Activated naive CD8-positive, alpha-beta T cell treated with anti-CD3 and anti-CD28 coated beads, Interleukin-2, amount 50 U/mL, for 16 hours (primary cell): ENCODE measurements at places on chromosomes 2 and 18.

DNA sequence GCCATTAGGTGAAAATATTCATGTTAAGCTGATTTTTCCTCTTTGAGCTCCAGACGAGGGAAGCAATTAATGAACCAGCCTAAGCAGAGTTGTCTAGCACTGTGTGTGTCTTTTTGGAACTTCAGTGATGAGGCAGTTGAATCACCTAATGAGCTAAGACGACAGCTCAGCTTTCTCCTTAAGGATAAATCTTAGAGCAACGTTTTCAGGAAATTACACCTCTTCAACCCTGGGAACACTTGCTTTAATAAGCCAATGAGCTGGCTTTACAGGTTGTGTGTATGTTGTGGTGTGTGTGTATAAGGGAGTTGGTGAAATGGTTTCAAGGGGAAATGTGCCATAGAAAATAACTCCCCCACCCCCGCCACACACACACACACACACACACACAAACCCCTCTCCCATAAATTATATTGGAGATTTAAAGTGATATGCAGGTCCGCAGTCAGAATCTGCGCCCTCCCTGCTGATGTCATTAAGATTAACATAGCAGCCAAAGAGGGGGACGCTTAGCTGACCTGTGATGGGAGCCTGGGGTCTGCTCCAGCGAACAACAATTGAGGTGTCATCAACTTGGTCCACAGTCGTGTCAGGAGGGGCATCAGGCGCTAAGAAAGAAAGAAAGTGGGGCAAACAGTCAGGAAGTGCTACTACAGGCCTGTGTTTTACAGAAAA is 28.1 kb downstream of the FN1 start:
- no peak for DNase-seq

GRCh38 chr18:3906116-3906750 is 456.3 kb downstream of the TGIF1 start:
- DNase-seq, result no peak

DNA sequence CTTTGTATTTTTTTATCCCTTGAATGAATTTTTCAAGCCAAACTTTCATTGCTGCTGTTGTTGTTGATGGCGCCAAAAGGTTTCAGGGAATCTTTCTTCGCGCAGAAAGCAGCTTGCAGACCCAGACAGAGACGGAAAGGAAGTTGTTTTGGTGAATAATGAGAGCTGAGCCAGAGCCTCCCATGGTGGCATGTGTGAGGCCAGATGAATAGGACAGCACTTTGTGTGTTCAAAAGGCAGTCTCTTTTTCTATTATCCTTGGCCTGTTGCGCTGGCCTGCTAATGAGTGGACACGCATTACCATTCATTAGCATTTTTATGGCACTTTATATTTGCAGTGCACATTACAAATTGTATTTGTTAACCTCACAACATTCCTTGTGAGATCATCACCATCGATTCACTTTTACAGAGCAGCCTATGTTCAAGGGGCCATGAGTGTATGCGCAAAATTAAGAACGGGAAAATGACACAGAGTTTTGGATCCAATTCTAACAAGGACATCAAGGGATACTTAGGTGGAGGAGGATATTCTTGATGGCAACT is 754.7 kb downstream of the BCL11A start:
- no peak for DNase-seq

DNA sequence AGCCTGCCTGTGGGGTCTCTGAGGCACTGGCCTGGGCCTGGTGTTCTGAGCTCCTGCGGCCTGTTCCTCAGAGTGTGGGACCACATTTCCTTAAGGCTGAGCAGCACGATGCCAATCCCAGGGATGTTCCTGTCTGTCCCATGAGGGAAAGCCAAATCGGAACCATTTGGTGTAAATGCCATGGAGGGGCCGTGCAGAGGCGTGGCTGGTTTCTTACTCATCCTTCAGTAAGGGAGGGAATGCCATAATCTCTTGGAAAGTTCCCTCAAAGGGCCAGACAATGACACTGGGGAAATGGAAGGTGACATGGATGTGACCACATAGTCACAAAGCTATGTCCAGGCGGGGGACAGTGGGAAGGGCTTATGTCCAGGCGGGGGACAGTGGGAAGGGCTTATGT is 14.4 kb upstream of the PTMA start:
- DNase-seq, result no peak

- DNase-seq, result no peak
Measured at GRCh38 chr2:38886063-38886462, 3.6 kb upstream of the ARHGEF33 start.

- DNase-seq, result no peak
Measured at GRCh38 chr2:105144941-105145300, 96.6 kb upstream of the GPR45 start.

- DNase-seq, result no peak
Measured at GRCh38 chr18:64994370-64994769, 756.4 kb upstream of the CDH7 start.

- DNase-seq, result no peak
Measured at GRCh38 chr18:72867746-72868584, at the start of gene NETO1. NETO1 (minus strand) TSS chr18:72867987; CDS start chr18:72867291, 696 bp downstream.

- DNase-seq, result no peak
Measured at GRCh38 chr2:241038374-241039180, 40.2 kb downstream of the SNED1 start.

DNA sequence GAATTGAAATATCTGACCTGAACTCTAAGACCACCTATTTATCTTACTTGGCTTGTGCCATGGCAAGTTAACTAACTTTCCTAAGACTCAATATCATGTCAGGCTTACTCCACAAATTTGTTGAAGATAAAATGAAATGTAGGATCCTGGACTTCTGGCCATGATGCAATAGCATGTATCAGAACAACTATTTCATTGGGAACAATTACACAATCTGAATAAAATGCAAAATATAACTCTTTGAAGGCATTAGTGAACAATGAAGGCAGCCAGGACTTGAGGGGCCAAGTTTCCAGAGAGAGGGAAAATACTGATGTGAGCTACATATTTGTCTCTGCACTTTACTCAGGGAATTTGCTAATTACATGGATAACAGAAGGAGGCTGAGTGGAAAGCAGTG is 476.5 kb upstream of the ACVR2A start:
- DNase-seq, result no peak

DNA sequence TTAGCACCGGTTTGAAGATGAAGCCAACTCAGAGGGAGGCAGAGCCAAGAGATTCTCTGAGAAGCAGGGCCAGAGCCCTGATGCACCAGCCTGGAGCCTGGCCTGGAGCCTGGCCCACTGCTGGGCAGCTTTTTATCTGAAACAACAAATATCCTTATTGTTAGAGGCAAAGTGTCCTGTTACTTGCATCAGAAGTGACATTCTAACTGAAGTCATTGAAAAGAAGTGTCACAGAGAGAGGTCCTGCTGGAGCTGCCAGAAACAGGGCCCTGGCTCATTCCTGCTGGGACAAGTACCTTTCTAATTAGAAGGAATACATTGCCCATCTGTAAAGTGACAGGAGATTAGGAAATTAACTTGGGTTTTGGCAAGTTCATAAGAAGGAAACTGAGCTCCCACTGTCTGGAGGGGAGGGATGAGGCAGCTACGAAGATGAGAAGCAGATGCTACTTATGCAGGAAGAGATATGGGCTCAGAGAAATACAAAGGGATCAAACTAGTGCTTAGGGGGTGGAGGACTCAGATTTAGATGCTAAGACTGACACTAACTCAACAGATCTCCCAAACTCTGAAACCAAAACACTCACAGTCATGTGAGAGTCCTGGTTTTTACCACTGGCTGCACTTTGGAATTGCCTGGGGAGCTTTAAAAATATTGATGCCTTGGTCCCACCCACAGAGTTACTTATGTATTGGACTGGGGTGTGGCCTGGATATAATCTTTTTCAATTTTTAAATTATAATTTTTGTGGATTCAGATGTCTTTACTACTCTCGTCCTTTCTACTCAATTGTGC is 11.0 kb upstream of the HK2 start:
- DNase-seq, result no peak

DNA sequence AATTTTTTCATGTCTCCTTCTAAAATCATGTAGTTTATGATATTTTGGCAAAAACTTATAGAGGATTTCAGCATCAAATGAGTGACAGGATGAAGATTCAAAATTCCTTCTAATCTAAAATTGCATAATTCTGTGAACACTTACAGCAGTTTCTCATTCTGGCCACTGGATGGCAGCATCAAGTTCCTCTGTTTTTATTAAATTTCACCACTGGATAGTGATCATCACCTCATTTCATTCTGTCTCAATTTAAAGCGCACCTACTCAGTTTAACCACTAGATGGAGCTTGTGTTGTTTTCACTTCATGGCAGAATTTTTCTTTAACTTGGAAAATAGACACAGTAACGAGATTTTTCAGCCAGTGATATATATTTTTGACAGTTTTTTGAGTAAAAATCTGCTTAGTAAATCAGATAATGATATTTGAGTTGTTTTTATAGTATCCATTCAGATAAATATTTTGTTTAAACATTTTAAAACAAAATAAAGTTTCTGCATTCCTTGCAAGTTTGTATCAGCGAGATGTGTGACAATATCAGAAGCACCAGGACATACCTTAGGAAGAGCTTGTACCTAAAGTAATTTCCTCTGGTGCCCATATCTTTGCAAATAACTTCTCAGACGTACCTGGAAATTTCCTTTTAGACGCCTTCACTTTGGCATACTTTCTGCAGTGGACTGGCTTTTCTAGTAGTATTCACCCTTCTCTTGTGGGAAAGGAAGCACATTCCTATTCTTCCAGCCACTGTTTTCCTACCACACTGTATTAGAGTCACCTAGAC is 94.7 kb upstream of the ARHGAP15 start:
- DNase-seq, result peak; percentile 10

DNA sequence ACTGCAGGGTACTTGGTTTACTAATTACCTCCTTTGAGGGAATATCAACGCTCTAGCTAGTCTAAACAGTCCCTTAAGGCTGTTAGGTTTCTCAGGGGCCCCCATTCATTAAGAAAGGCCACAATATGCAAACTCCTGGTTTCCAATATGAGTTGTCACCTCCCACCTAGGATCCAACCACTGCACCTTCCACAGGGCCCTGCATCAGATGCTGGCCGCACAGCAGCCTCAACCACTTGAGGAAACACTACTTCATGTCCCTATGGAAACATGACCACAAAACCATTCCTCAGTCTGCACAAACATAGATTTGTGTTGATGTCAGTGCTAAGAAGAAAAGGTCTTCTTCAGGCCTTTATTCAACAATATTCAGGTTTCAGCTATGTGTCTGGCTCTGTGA is 40.9 kb downstream of the STAT4 start:
- DNase-seq, result no peak

DNA sequence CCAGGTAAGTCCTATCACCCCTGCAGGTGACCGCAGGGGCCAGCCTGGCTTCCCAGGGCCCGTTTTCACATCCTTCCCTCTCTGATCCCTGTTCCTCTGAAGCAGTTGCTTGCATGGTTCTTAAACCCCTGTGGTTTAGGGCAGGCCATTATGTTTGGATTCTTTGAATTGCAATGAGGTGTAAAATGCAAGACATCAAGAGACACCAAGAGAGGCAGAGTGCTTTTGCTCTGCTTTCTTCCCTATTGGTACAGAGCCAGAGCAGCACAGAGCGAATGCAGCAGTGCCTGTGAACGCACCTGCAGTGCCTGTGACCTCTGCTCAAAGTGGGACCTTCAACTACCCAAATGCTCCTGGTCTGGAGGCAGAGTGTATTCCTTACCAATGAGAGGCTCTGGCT is 7.6 kb downstream of the RFX8 start:
- no peak for DNase-seq

DNA sequence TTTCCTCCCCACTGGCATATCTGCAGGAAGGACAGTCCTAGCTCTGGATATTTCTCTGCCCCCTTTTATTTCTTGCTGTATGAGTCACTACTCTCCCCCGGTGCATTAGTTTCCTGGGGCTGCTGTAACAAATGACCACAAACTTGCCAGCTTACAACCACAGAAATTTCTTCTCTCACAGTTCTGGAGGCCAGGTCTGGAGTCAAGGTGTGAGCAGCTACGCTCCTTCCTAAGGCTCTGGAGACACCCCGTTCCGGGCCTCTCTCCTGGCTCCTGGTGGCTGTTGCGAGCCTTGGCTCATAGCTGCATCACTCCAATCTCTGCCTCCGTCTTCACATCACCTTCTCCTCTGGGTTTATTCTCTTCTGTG is 34.1 kb downstream of the PTPRM start:
- no peak for DNase-seq

DNA sequence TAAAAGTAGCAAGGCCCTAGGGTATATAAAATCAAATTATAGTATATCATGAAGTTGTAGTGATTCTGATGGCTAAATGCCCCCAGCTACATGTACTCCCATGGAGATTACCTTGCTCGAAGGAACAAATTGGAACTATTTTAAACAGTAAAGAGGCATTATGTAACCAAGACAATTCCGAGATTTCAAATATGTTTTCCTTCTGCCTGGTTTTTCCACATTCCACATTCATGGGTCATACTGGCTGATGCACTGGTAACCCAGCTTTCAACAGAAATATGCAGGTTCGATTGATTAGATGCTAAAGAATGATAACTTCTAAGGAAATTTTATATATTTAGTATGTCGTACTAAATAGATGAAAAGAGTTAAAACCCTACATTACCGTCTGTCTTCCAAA is 62.3 kb upstream of the MGAT4A start:
- DNase-seq, result no peak
